ENCODE measurements at places on chromosomes 5 and 9.

GRCh38 chr9:126642839-126643238 lies 29.1 kb downstream of the LMX1B start:
- peaks cover 5% of the 10 kb centered on the region for H3K4me1 ChIP-seq
- no peaks in the 10 kb centered on the region for H3K36me3 ChIP-seq
- no peak for DNase-seq
- no peak overlapping the region for H3K27ac ChIP-seq
- H3K4me3 ChIP-seq, result no peak overlapping the region
- peaks cover 70% of the 10 kb centered on the region for H3K27me3 ChIP-seq

DNA sequence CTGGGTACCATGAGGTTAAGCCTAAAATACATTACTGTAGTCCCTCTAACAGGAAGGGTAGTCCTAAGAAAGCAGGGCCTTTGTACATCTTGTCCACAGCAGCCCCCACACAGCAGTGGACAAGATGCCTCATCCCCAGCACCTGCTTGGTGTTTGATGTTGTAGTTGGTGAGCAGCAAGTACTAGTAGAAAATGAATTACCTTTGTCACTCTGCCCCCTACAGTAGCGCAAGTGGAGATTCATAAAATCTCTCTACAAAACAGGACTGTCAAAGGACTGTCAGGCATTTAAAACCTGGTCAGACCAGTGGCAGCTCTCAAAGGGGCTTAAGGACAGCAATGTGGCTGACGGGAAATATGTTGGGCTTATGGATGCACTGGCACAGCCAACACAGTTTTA lies 122.5 kb downstream of the TMEM174 start:
- H3K27ac ChIP-seq, result no peak overlapping the region
- no peaks in the 10 kb centered on the region for H3K36me3 ChIP-seq
- no peak overlapping the region for H3K4me3 ChIP-seq

GRCh38 chr5:109739741-109740728 lies 50.3 kb downstream of the MAN2A1 start:
- peak overlapping the region; percentile 59 for H3K27ac ChIP-seq
- H3K4me3 ChIP-seq, result no peak overlapping the region
- peaks cover 20% of the 10 kb centered on the region for H3K4me1 ChIP-seq
- H3K27me3 ChIP-seq, result no peaks in the 10 kb centered on the region
- H3K36me3 ChIP-seq, result peaks cover 32% of the 10 kb centered on the region

DNA sequence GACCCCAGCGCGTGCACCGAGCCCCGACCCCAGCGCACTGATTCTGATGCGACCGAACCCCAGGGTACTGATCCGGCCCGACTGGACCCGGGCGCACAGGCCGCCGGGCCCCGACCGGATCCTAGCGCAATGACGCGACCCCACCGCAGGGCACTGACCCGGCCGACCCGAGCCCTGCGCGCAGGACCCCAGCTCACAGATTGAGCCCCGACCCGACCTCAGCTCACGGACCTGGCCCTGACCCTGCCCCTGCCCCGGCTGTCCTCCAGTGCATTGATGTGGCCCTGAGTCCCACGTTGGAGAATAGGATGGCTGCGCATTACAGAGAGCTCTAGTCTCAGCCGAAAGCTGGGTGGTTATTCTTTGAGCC lies 438 bp downstream of the TRIP13 start:
- no peak for DNase-seq
- peaks cover 14% of the 10 kb centered on the region for H3K4me1 ChIP-seq
- no peaks in the 10 kb centered on the region for H3K27me3 ChIP-seq
- H3K27ac ChIP-seq, result peak overlapping the region; percentile 20
- peaks cover 21% of the 10 kb centered on the region for H3K36me3 ChIP-seq

DNA sequence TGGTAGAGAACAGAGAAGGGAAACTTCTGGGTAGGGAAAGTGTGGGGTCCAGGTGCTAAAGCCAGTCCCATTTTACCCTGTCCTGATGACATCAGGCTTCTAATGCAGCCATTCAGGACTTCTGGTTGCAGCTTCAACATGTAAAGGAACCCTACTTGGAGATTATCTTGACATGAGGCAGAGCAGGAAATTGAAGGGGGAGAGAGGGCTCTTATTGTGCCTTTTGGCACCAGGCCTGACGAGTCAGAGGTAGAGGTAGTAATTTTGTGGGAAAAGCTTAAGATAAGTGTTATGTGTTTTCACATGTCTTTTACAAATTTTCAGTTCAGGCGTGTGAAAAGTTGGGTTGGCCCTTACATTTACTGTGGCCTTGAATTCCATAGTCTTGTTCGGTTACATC lies 102.4 kb upstream of the APC start:
- H3K36me3 ChIP-seq, result peaks cover 5% of the 10 kb centered on the region
- no peak for DNase-seq
- H3K27me3 ChIP-seq, result peaks cover 18% of the 10 kb centered on the region
- H3K4me3 ChIP-seq, result no peak overlapping the region
- no peaks in the 10 kb centered on the region for H3K4me1 ChIP-seq
- H3K27ac ChIP-seq, result no peak overlapping the region

DNA sequence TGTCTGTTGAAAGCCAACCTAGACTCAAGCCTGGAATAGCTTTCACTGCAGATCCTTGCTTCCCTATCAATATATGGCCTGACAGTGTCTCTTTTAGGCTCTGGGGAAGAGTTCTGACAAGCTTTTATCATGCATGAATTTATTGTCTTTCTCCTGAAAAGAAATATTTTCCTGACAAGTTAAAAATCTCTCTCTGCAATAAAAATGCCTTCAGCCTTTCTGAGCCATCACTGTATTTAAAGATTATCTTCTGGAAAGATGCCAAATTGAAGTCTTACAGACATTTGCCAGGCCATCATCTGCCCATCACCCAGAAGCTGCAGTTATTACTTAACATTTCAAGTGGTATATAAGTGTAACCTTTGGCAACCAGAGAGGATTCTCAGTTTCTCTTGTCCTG lies 88.1 kb upstream of the HTR1A start:
- no peaks in the 10 kb centered on the region for H3K27me3 ChIP-seq
- H3K27ac ChIP-seq, result no peak overlapping the region
- H3K36me3 ChIP-seq, result no peaks in the 10 kb centered on the region
- no peak for DNase-seq

All from stimulated activated naive B cell treated with anti-CD40 and anti-IgM and Interleukin-4, amounts not matched to agents 10 μg/mL and 1 μg/mL and 100 μg/mL, for 72 hours (primary cell).